ENCODE measurements at places on chromosomes 4 and X.

- no peak for DNase-seq
Observed at GRCh38 chr4:68324519-68325262, 25.2 kb downstream of the YTHDC1 start.

DNA sequence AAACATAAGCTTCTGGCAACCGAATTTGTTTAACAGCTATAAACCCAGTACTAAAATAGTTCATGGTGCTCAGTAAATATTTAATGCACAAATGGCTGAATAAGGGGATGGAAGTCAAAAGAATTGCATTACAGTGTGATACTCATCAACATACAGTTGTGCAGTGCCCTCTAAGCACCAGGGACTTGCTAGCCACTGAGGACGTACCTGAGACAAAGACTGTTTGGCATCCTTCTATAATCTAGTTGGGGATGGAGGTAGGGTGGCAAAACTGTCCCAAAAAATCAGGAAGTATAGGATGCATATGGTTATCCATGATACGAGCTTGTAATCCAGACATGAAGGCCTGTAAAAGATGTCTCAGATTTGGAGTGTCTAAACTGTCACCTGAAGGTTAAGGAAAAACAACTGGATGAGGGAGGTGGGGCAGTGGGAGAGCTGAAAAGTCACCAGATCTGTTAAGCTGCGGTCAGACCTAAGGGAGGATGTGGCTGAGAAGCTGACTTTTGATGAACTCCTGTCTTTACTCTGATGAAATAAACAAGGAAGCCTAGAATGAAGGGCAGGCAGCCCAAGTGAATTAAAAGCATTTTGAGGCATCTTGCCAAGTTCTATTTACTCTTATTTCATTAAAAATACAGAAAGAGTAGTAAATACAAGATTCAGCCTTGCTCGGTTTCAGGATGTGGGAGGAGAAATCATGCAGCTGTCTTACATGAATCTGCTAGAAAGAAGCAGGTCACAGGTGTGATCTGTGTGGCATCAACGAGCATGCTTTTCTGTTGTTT lies 12.0 kb upstream of the CD38 start:
- DNase-seq = no peak

- no peak for DNase-seq
Observed at GRCh38 chrX:22520128-22520828, 247.6 kb downstream of the CBLL2 start.

GRCh38 chr4:95472534-95472933 lies 76.2 kb downstream of the UNC5C start:
- DNase-seq = no peak

DNA sequence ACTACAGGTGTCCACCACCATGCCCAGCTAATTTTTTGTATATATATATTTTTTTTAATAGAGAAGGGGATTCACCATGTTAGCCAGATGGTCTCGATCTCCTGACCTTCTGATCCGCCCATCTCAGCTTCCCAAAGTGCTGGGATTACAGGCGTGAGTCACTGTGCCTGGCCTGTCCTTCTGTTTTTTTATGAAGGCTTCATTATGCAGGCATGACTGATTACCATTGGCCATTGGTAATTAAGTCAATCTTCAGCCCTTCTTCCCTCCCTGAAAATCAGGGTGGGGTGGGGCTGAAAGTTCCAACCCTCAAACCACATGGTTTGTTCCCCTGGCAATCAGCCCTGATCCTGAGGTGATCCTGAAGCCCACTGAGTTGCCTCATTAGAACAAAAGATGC lies 336.9 kb downstream of the PTTG2 start:
- DNase-seq = no peak

DNA sequence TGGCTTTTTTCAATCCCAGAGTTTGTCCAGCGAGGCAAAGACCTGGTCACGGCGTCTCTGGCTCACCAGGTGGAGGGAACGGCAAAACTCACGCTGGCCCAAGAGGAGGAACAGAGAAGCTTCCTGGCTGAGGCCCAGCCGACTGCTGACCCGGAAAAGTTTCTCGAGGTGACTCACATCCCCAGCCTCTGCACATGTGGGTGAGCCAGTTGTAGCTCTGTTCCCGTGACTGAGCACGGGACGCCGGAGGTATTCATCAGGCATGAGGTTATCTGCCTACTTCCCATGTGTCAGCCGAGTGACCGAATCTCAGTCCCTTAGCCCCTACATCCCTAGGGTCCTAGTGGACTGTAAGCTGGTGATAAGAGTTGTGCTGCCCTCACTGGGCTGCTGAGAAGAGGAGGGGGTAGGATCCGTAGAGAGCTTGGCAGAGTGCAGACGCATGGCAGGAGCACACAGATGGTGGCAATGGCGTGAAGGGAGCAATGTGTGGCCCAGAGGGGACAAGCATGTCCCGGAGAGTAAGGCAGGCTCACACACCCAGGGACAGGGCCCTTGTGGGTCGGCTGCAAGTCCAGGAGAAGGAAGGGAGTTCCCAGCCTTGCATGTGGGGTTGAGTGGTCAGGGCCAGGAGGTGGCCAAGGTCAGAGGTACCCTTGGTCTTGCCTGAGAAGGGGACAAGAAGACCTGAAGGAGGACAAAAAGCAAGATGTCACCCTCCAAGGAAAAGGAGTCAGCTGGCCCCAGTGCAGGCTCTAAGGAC lies 42.9 kb downstream of the EVC start:
- no peak for DNase-seq

GRCh38 chrX:65667503-65668376 lies at the start of gene MSN:
MSN (plus strand) TSS chrX:65667654; CDS start chrX:65667842, 188 bp downstream.
- DNase-seq = peak; percentile 83

DNA sequence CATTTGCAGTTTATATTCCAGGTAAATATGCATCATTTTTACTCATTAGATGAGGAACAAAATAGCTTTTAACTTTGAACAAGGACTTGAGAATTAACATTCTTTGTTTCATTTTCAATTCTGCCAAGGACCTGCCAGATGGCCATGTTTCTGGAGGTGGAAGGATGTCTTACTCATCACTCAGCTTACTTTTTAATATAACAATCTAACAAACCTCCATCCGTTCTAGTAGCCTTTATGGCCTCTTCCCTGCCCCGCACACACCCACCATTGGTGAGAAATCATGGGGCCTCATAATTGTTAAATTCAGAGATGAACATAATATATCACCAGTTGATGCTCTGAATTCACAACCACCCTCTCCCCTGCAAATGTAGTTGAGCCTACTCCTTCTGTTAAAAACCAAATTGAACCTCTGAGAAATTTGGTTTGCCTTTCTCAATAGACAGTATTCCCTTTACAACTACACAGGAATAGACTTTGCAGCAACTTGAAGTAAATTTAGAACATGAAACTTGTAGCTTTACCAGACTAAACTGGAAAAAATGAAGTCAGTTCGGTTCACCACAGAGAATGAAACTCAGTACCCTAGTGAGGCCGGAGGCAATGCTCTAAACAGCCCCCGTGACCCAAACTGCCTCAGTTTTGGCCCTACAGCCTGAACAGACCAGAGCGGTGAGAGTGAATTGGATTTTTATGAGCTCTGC lies 50.1 kb upstream of the ACSL4 start:
- no peak for DNase-seq

GRCh38 chr4:84563002-84563401 lies 19.9 kb upstream of the CDS1 start:
- DNase-seq = no peak

All from activated naive CD8-positive, alpha-beta T cell treated with anti-CD3 and anti-CD28 coated beads, Interleukin-2, amount 10 ng/mL, durations not matched to agents 7 days and 5 days (primary cell).